ENCODE measurements at places on chromosomes 2 and 18.
A peak's percentile ranks its signal among the peaks of the same experiment; 100 is the strongest.

- no peak for DNase-seq
Measured at GRCh38 chr18:50427896-50428295, 53.0 kb downstream of the SKA1 start.

GRCh38 chr2:160334028-160334741 is 134.1 kb upstream of the ITGB6 start:
- DNase-seq, result no peak

DNA sequence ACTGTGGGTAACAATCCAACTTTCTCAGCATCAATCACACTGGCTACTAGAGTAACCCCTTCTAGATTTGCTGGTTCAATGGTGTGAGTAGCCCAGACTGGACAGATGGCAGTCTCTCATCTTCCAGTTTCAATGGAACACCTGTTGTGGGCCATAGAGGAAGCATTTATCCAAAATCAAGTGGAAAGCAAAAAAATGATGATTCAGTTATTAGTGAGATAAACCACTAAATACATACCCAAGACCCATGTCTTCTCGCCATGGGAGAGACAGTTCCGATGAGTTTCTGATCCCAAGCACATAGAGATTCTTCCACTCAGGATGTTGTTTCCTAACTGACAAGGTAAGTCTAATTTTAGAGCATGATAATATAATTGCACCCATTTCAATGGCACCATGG is 194.0 kb downstream of the IRS1 start:
- DNase-seq, result no peak

- DNase-seq, result no peak
Measured at GRCh38 chr18:61727241-61728193, 165.3 kb downstream of the RNF152 start.

DNA sequence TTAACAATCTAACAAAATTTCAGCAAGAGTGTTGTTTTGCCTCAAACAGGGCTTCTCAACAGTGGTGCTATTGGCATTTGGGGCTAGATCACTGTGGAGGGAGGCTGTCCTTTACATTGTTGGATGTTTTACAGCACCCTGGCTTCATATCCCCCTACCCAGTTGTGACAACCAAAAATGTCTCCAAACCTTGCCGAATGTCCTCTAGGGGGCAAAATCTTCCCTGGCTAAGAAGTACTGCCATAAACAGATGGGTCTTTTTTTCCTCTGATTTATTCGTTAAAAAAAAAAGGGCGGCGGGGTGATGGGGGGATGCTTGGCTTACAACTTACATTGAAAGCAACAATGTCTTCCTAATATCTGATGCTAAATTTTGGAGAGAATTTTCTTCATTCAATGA is 207.6 kb upstream of the CCDC150 start:
- DNase-seq, result no peak

DNA sequence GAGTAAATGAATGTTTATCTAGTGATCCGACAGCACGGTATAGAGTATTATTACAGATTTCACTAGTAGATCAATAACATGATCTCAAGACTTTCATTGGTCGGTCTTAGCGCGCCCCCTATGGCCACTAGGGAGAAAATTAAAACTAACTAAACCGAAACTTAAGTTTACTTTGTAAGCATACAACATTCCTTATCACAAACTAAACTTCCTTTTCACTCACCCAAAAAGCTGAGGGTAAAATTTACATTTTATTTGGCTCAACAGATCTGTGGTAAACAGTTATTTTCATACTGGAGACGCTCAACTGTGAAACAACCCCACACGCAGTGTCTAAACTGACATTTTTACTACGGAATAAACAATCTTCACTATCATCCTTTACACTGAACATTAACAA is 215.6 kb upstream of the MAP2 start:
- peak; percentile 22 for DNase-seq

DNA sequence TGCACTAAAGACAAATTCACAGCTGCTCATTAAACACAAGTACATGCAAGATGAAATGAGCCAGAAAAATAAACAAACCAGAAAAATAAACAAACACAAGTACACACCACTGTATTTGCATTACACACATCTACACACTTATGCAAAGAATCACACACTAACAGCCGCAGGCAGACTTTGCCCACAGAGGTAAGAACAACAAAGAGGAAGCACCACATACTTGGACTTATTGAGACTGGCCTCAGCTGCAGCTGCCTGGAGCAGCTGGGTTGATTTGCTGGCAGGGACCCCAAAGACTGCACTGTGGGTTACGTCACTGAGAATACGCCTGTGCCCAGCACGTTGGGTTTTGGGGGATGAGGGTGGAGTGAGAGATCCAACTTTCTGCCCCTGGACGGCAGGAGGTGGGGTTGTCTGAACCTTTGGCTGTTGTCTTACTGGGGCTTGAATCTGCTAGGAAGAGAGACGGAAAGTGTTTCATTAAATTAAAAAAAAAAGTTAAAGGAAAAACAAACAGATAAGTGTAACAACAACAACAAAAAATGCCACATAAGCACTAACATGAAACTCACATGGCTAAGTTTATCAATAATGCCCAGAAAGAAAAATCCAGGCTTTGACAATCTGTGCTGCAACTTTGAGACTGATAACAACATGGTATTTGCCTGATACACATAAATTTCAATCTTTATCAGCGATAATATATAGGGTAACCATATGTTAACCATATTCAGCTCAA is 71.9 kb upstream of the NFU1 start:
- no peak for DNase-seq
